GM12891 (cell line): ENCODE measurements at places on chromosomes 2 and 18.

- DNase-seq, result no peak
Measured at GRCh38 chr2:96324721-96325040, 436 bp upstream of the ITPRIPL1 start.

GRCh38 chr2:71702071-71702970 is 249.0 kb downstream of the DYSF start:
- no peak for DNase-seq

GRCh38 chr2:177165061-177165583 is 47.5 kb upstream of the HNRNPA3 start:
- no peak for DNase-seq

DNA sequence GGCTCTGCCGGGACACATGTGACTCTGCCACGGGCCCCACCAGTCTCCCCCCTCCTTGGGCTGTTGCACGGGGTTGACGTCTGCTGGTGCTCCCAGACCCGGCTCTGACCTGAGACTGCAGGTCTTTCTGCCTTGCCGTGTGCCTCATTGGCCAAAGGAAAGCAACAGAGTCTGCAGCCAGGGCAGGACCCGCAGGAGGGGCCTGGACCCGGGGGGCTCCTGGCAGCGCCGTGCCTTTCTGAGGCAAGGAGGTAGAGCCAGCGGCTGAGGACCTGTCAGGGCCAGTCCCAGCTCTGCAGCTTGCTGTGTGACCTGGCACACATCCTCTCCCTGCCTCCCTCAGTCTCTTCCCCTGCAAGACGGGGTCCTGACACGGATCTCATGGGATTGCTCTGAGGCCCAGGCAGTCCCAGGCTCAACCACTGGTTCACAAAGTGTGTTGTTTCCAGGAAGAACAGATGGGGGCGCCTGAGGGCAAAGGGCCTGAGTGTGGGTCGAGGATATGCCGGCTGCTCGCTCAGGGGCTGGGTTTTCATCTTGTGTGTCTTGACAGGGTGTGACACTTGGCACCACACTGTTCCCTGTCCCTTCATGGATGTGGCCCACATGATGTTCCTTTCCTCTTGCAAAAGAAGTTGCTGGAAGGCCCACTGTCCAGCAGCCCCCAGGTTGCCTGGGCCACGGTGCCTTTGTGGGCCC is 9.0 kb downstream of the CAPN10 start:
- DNase-seq, result peak; percentile 75

- DNase-seq, result no peak
Measured at GRCh38 chr2:19140463-19141208, 217.8 kb downstream of the OSR1 start.

GRCh38 chr18:80046011-80046410 is 11.8 kb downstream of the RBFA start:
- no peak for DNase-seq

- no peak for DNase-seq
Measured at GRCh38 chr2:150459281-150459680, 28.2 kb downstream of the RND3 start.

DNA sequence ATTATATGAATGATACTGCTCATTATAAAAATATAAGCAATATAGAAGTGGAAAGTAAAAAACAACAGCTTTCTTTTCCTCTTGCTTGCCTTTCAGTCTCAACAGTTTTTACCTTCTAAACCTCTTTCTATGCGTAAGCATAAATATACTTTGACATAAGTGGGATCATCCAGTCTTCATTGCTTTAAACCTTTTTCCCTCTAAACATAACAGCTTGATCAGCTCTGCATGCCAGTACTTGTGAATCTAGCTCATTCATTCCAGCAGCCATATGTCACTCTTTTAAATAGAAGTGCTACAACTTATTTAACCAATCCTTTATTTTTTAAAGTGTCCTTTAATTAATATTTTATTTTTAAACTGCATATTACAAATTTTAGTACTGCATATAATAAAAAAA is 88.1 kb downstream of the TTC27 start:
- DNase-seq, result no peak

DNA sequence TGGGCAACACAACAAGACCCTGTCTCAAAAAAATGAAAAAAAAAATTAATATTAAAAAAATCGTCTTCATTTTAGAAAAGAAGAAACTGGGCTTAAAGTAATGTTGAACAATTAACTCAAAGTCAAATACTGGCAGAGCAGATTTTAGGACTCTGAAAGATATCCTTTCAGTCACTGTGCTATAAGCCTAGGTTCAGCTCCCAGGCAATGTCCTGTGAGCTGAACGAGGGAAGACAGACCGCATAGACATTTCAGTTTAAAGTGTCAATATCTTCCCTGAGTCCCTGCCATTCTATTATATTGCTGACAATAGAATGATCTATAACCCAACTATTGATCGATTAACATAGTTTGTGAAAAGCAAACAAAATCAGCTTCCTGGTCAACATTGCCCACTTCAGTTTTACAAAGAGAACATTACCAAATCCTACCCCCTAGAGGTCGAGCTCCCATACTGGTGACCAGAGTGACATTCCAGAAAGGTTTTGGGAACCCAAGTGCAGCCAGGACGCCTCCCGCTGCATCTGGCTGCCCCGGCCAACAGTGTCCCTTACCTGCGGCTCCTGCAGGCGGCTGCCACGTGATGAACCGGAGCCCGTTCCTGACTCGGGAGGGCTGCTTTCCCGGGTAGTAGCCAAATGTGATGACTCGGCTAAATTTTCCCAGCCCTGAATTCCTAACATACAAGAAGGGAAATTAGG is 639 bp downstream of the MRO start:
- no peak for DNase-seq

DNA sequence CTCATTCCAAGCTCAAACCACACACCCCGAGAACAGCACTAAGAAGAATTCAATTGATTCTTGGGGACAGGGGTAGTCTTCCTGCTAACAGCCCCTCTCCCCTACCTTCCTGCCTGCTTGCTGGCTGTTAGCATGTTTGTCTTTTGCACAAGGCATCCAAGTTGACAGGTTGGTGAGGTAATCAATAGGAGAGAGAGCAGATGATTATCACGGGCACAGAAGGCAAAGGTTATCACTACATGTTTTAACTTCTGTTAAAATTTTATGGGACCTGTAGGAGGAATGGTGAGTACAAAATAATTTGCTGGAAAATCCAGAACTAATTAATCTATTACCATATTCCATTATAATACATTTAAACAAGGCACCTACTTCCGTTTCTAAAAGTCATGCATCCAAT is 442.1 kb upstream of the TCF4 start:
- DNase-seq, result no peak

- no peak for DNase-seq
Measured at GRCh38 chr2:166240387-166241313, 112.8 kb upstream of the SCN1A start.

DNA sequence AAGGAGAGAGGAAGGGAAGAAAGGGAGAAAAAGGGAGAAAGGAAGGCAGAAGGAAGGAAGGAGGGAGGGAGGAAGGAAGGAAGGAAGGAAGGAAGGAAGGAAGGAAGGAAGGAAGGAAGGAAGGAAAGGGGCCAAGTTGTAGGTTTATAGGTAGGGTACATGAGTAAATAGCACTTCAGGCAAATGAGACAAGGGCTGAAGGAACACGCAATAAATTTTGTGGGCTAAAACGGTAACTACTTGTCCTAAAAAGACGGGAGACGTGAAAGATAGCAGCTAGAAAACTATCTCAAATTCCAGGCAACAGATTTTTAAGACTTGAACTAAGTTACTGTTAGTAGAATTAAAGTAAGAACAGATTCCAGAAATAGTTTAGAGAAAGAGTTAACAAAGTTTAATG is 129.3 kb upstream of the XIRP2 start:
- DNase-seq, result no peak

DNA sequence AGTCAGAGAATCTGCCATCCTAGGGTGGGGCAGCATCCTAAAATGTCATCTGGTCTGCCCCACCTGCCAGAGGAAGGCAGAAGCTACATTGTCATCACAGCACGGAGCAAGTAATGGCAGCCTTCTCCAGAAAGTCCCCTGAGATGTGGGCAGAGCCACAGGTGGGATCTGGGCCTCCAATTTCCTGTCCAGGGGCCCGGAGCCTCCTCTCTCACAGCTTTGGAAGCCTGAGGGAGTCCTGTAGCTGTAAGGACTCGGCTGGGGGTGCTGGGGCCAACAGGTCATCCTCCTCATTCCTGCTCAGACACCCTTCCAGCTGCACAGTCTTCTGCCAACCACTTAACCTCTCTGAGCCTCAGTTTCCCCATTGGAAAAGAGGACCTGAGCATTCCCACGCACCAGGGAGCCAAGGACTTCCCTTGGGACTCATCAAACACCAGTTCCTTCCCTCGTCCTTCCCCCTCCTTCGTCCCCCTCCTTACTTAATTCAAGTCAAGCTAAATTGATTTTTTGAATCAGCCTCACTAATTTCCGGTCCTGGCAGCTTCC is 48.6 kb upstream of the ID2 start:
- no peak for DNase-seq

- no peak for DNase-seq
Measured at GRCh38 chr2:11393711-11394236, 49.3 kb upstream of the ROCK2 start.

- DNase-seq, result no peak
Measured at GRCh38 chr2:171810422-171811244, 83.4 kb downstream of the SLC25A12 start.

DNA sequence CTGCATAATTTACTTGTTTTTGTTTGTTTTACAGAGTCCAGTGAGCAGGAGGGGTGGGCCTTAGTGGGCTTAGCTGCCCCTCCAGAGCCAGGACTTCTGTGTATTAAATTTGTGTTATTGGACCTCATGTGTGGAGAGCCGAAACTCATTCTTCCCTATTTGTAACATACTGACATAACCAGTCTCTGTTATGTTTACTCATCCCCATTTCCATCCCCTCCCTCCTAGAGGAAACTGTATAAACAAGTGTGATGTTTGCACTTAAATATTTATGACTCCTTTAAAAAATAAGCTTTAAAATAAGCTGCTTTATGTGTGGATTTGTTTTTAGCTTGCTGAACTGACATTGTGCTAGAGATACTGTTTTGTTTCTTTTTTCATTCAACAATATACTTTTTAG is 13.8 kb downstream of the ZNF512 start:
- DNase-seq, result no peak

- no peak for DNase-seq
Measured at GRCh38 chr2:185381631-185382030, 357.0 kb upstream of the FSIP2 start.

DNA sequence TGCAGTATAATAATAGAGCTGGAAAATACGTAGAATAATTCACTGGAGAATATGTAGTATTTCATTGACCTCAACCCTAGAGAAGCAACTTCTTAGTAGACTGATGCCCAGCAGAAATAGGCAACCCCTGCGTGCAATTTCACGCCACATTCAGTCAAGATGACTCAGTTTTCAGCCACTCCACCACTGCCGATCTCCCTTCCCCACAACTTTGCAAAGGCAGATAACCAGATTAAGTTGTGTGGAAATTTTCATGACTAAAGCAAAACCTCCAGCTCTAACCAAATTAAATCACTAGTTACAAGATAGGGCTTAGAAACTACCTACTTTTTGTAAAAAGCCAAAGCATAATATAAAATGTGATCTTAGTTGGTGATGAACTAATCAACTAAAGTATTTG is 63.3 kb upstream of the STK17B start:
- no peak for DNase-seq

DNA sequence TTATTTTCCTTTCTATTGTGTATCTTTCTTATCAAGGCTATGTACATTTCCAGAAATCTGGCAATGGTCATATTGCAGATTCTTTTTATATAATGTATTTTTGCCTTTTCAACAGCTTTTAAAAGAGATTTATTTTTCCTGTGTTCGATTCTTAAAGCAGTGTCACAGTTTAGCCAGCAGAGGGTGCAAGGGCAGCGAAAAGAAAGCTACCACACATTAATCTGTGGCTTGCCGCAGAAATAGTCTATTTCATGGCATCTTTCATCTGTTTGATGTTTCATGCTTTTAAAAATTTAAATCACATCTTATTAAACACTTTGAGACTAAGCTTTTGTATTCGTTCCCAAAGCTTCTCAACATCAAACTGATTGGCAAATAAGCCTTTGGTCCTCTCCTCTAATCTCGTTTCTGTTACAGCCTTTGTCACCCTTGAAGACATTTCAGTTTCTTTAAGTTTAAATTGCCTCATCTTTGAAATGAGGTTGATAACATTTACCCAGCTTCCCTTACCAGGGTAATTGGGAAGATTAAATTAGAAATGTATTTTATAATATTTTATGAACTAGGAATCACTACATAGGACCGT is 73.3 kb downstream of the PIK3C3 start:
- DNase-seq, result no peak

- no peak for DNase-seq
Measured at GRCh38 chr2:233489666-233490065, 76.9 kb downstream of the USP40 start.

DNA sequence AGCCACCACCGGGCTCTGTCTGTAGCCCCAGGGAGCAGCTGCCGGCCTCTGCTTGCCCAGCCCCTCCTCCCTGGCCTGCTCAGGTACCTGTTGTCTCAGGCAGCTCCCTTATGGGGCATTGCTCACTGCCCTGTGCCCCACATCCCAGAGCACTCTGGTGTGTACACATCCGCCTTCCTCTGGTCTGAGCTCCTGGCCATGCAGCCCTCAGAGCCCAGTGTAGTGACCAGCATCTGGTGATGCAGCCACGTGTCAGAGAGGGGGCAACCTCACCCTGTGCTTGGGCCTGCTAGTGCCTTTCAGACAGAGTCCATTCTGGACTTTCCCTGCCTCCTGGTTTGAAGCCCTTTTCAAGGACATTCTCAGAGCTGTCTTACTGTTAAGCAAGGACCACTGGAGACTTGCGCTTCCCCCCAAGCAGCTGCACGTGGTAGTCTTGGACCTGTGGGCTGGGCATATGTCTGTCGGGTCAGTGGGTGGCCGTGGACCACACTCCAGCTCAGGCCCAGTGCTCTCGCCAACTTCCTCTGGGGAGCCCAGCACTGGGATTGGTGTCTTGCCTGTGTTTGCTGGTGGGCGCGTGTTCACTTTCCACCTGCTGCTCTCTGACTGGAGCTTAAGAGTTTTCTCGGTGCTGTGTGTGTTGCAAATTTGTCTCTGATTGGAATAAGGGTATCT is 30.7 kb downstream of the DGKD start:
- no peak for DNase-seq

GRCh38 chr18:69677595-69677994 is 270.1 kb downstream of the CD226 start:
- no peak for DNase-seq

- DNase-seq, result no peak
Measured at GRCh38 chr2:26504002-26504401, 26.1 kb upstream of the OTOF start.

DNA sequence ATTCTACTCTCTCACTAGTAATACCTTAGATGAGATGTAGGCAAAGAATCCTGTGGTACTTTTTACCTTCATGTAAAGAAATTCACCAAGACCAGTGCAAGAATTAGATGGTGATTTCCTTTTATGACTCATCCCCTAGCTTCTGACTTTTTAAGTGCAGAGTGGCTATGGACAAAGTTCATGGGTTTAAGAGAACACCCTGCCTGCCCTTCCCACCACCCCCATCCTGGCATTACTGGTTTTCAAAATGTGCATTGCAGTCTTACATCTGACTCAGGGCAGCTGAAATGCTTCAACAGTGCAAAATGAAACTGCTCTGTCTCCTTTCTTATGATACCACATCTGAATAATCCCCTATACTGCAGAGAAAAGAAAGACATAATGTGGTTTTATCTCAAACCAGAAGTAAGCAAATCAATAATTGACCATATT is 22.6 kb downstream of the MAIP1 start:
- no peak for DNase-seq
